ENCODE measurements at places on chromosomes 4 and X.

GRCh38 chr4:123411514-123411913 is 14.9 kb downstream of the SPRY1 start:
- no peak for DNase-seq

- no peak for DNase-seq
These were observed 280.7 kb downstream of the BCOR start for GRCh38 chrX:39816871-39817731.

DNA sequence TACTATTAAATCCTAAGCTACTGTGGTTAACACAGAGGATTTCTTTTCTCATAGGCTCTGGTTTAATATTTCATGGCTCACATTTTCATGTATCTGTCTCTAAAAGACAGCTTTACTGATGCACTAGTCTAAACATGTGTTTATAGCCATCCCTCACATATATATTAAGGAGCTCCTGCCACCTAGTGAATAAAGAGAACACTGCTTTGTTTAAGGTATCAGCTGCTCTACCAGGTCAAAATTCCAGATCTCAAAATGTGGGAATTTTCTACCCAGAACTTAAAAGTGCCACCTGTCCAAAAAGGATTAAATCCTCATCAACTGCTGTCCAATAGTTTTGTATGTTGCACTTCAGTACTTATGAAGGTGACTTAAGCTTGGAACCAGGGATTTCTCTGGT is 188.5 kb upstream of the TEX13C start:
- DNase-seq: peak; percentile 1

GRCh38 chrX:39335513-39336235 is 534.4 kb downstream of the MID1IP1 start:
- peak; percentile 68 for DNase-seq

DNA sequence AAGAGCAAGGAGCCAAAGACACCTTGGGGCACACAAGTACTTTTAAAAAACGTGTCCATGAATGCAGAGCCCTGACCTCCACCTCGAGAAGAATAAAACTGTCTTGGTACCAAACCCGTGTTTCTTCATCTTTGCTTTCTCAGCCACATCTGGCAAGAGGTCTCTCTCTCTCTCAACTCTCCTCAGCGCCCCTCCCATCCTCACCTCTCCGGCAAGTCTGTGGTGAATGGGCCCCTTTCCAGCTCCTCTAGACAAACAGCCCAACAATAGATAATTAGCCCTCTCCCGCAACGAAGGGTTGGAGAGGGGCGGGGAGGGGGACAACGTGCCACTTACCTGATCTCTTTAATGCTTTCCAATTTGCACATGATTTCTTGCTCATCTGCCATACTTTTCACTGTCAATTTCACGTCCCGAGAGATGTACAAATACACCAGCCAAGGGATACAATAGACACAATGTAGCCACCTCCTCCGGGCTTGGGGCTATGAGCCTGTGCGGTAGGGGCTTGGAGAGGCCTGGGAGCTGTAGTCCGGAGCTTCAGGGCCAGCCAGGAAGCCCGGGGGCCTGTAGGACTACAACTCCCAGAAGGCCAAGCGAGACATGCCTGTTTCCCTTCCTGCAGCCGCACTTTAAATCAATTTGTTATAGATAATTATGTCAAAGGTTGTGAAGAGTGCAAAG is at the start of gene ZC4H2:
ZC4H2 (minus strand) TSS at position 462 of the 684 bp plus-strand sequence; CDS start at position 389, 73 bp downstream.
- peak; percentile 80 for DNase-seq

GRCh38 chr4:68175562-68176155 is 46.0 kb upstream of the TMPRSS11F start:
- peak; percentile 72 for DNase-seq
